ENCODE measurements at places on chromosomes 5 and 9. TPM values are rescaled to one million over a fixed set of nuclear protein-coding genes. Genes with fewer than 3 reads are reported as not detected.

- DNase-seq = no peak
Measured at GRCh38 chr5:142692321-142692894, 6.5 kb upstream of the FGF1 start.

DNA sequence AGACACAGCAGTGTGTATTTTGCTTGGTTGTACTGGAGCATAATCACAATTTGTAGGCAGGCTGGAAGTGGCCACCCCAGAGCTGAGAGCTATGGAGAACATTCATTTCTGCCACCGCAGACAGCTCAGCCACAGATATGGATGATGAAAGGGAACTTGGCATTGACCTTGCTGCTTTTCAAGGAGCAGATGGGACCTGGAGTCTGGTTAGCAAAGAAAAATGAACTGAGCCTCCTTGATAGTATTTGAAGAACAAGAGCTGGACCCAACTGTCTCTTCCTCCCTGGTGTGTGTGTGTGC lies 395.2 kb upstream of the ZNF462 start:
- DNase-seq = no peak

DNA sequence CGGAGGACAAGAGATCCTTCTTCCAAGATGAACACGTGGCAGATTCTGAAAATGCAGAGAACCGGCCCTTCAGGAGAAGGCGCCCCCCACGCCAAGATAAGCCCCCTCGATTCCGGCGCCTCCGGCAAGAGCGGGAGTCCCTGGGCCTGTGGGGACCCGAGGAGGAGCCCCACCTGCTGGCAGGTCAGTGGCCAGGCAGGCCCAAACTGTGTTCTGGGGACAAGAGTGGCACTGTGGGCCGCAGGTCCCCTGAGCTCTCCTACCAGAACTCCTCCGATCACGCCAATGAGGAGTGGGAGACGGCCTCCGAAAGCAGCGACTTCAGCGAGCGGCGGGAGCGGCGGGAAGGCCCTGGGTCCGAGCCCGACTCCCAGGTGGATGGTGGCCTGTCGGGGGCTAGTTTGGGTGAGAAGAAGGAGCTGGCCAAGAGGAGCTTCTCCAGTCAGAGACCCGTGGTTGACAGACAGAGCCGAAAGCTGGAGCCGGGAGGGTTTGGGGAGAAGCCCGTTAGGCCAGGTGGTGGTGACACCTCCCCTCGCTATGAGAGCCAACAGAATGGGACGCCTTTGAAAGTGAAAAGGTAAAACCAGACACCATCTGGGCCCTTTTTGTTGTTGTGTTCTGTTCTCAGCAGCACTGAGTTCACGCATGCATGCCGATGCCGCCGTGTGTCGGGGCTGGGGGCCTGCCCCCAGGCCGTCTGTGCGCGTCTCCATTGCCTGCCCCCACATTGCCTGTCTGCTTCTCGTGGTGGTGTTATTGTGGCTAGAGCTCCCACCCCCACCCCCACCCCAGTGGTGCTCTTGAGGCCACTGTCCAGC lies 26.6 kb upstream of the POMT1 start:
- DNase-seq = no peak

DNA sequence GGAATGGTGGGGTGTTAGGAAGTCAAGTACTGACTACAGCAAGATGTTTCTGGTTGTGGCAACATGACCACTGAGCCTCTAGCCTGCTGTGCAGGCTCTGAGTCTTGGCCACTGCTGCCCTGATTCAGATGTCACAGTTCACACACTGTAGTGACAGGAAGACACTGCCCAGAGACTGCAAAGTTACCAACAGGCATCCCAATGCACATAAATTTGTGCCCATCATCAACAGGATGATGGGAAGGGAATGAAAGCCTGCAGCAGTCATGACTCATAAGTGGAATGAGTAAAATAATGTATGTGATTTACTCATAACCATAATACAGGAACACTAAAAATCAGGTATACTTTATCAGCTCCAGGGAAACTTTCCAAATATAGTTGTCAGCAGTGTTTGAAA lies 251.6 kb upstream of the HAPLN1 start:
- no peak for DNase-seq

GRCh38 chr9:98045234-98046179 lies 11.0 kb upstream of the NANS start:
- DNase-seq = no peak

SH3RF2 gene
- total RNA-seq = 9.8 TPM

DNA sequence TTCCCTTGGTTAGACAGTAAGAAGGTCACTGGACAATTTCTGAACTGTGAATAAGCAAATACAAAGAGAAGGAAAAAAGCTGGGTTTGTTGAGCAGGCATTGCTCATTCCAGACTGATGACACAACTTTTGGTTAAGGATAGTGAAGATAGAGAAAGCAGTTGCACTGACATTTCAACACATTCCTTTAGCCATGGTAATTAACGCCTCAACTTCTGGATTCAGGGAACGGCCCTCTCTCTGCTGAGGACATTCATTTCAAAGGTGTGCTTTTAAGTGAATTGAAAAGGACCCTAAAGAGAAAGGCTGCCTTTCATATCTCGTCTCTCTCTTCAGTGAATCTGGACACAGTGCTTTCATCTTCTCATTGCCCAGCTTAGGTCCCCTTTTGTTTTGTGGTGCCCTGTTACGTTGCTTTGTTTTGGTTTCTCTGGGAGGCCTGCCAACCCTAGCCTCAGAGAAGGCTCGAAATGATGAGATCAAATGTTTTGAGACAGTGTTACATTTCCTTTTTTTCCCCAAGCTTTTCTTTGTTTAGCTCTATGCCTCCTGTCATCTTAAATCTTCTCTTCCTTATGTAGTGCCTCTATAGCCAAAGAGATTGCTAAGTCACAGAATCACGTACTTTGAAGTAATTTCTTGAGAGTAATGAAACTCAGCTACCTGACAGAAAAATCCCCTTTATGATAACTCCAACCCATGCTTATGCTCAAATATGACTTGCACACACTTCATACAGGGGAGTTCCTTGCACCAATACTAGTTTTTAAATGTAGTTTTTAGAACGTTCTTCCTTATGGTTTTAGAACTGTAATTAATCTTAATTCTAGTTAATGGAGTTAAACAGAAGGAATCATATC lies 94.4 kb upstream of the IFNE start:
- DNase-seq = no peak

ZNF484 gene
- total RNA-seq = 13.7 TPM
